GM12891 (cell line): ENCODE measurements at places on chromosomes 3 and 15.

DNA sequence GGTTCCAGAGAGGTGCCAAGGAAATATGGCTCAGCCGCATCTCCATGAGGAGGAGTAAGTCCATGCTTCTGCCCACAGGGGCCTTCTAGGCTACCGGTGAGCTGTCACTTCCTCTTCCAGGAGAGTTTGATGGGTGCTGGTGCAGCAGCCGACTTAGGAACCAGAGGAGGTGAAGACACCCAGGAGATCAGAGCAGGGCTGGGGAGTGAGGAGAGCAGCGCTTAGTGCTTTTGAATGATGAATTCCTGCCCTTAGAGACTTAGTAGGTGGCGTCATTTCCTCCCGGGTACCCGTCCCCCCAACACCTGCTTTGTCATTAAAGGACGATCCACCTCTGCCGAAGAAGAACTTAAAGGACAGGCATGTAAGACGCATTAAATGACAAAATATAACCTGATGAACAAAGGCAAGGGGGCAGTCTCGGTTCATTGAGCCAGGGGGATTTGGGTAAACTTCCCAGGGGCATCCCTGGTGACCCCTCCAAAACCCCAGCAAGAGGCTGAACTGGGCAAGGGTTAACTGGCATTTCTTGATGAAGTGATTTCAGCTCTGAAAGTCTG, 67.6 kb downstream of the HES1 start:
- no peak for DNase-seq

GRCh38 chr3:164488893-164489292, 589.4 kb downstream of the SI start:
- DNase-seq = no peak

GRCh38 chr15:42053010-42053409, 32.2 kb upstream of the PLA2G4E start:
- DNase-seq = no peak

DNA sequence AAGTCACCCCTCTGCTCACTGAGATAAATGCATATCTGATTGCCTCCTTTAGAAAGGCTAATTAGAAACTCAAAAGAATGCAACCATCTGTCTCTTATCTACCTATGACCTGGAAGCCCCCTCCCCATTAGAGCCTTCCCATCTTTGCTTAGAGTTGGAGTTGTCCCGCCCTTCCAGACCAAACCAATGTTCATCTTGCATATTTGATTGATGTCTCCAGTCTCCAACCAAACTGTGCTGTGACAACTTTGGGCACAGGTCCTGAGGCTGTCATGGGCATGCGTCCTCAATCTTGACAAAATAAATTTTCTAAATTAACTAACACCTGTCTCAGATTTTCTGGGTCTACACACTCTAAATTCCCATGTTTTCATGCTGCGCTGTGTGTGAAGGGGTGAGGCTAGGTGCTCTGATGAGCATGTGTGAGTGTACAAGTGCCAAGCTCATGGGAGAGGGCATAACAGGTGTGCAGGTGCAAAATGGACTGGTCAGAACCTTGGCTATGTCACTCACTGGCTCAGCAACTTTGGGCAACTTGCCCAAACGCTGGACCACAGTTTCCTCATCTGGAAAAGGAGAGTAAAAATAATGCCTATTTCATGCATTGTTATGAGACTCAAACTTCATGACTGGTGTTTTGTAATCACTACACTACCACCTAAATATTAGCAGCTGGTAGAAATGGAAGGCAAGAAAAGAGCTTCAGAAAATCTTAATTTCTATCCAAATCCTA, 7.2 kb downstream of the DAPK2 start:
- no peak for DNase-seq

GRCh38 chr3:5769825-5770224, 582.3 kb downstream of the EDEM1 start:
- no peak for DNase-seq

DNA sequence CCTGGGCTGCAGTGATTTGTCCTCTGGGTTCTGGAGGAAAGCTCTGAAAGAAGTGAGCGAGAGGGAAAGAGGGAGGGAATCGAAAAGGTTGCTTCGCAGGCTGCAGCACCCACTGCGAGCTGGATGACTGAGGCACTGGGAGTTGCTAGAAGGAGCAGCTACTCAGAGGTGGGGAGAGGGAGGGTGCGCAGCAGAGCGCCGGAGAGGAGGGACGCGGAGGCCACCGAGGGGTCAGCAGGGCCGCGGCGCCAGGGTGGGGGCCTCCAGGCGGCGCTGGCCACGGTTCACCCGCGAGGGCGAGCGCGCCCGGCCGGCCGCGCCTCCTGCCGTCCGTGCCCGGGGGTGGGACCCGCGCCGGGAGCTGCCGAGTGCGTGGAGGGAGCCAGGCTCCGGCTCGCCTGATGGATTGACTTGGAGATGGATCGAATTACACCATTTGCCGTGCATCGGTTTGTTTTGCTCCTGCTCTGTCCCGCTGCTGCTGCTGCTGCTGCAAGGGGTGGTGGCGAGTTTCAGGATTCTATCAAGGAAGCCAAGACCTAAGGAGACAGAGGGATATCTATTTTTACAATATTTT, at the start of gene SEMA6D:
TSS of gene SEMA6D (plus strand) at position 470 of the 577 bp plus-strand sequence. CDS start 42,294 bp downstream, outside the sequence.
- peak; percentile 15 for DNase-seq

GRCh38 chr3:37810848-37811247, 50.8 kb upstream of the CTDSPL start:
- DNase-seq = no peak

DNA sequence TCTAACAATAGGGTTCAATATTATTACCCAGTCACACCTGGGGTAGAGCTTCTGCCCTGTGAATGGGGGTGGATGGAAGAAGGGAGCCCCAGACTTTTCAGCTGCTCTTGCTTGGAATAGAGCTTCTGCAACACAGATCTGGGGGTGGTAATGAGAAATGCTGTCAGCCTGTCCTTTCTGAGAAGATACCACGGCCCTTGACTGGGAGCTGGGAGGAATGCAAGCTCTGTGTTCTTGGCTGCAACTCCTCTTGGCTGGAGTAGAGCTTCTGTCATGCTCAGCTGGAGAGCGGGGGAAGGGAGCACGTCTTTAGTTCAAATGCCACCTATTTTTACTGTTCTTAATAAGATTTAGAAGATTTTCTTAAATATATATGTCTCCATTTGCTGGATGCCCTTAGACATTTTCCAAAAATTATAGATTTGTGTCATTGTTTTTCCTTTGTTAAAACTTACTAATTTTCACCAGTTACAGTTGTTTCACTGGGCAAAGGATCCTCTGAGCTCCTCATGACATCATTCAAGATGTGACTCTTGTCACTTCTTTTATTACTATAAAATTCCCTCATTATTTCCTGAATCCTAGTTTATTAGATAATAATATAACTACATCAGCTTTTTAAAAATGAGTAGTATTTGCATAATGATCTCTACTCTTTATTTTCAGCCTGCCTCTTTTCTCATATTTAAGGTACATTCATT, 180.0 kb upstream of the TGFBR2 start:
- no peak for DNase-seq

GRCh38 chr3:18438586-18438985, 13.4 kb upstream of the SATB1 start:
- DNase-seq = no peak

DNA sequence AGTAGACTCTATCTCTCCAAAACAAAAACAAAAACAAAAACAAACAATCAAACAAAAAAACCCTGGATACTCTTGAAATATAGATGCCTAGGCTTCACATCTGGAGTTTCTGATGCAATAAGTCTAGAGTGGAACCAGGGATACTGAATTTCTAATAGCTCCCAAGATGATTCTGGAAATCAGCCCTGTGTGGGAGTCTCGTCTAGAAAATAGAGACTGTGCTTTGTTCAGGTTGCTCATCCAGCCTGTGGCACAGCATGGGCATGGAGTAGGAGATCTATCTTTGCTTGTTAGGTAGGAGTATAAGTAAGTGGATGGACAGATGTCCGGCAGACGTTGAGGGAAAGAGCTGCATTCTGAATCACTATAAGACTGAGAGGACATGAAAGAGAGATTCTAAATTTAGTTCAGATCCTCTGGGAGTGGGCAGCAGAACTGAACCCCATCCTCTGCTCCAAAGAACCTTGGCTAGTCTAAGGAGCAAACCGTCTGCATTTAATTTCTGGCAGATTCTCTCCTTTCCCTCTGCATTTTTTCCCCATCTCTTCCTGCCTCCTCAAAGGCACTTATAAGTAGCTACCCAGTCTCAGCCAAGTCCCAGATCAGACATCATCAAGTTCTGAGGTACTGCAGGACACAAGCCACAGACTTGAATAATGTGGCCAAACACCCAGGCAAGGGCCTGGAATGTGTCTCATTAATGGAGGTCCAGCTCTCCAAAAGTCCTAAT, 92.6 kb upstream of the STRIT1 start:
- DNase-seq = no peak

GRCh38 chr3:106001923-106002322, 133.1 kb upstream of the CBLB start:
- no peak for DNase-seq

- DNase-seq = no peak
Measured at GRCh38 chr3:170699158-170700053, 113.5 kb upstream of the SLC7A14 start.

- DNase-seq = peak; percentile 28
Measured at GRCh38 chr3:140170612-140171011, 235.6 kb downstream of the CLSTN2 start.

GRCh38 chr3:11001020-11001657, 8.6 kb downstream of the SLC6A1 start:
- no peak for DNase-seq

DNA sequence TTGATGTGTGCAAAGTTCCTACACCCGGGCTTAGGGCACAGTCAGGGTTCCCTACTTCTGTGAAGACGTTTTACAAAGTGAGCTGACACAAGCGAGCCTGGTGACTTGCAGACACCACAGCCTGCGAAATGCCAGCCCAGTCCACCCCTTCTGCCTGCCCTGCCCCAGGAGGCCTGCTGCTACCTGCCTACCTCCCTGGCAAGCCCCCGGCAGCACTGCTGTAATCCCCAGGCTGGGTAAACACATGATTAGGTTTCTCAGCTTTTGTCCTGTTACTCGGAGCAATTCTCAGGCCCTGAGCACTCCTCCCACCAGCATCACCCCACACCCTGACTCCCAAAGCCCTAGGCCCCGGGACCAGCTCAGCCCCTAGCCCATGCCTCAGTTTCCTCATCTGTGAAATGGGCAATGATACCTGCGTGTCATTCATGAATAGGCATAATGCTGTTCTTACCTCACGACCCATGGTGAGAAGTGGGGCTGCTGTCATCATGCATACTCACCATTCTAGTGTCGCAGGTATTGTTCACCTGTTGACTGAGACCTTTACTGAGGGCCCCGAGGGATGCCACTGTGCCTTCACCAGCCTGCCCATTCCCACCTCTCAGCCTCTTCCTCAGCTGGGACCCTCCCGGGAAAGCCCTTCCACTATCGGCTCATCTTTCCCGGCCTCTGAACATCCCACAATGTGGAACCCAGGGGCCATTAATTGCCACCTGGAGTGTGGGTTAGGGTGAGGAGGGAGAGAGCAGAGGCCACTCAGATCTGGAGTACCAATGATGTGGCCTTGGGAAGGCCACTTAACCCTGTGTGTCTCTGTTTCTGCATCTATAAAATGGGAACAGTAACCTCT, 31.5 kb upstream of the SLC6A6 start:
- no peak for DNase-seq

DNA sequence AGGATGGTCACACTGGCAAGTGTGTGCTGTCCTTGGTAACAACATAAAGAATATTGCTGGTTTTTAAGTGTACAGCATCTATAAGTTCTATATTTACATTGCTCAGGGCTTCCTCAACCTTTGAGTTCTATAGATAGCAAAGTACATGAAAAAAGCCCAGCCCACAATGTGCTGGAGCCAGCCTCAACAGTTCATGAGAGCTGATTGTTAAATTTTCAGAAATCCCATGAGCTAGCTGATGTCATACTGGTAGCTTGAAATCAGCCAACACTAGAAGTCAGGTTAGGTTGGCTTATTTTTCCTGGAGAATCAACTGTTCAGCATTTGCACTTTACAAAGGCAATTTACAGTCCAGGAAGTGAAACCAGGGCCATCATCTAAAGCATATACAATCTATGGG, 102.8 kb downstream of the STRIT1 start:
- DNase-seq = no peak

DNA sequence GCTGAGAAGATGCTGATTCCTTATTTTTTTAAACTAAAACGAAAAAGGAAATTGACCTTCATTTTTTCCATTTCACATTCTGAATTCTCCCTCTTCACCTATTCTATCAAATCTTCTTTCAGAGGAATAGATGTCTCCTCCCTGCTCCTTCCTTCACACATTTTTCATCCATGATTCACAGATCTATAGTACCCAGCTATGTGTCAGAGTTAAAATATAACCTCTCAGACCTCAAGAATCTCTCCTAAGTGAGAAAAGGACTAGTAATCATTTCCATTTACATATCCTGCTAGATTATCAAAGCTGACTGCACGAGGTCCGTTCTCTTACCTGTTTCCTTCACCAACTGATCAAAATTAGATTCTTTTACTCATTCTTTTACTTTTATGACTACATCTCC, 1297.6 kb upstream of the ALCAM start:
- DNase-seq = no peak

DNA sequence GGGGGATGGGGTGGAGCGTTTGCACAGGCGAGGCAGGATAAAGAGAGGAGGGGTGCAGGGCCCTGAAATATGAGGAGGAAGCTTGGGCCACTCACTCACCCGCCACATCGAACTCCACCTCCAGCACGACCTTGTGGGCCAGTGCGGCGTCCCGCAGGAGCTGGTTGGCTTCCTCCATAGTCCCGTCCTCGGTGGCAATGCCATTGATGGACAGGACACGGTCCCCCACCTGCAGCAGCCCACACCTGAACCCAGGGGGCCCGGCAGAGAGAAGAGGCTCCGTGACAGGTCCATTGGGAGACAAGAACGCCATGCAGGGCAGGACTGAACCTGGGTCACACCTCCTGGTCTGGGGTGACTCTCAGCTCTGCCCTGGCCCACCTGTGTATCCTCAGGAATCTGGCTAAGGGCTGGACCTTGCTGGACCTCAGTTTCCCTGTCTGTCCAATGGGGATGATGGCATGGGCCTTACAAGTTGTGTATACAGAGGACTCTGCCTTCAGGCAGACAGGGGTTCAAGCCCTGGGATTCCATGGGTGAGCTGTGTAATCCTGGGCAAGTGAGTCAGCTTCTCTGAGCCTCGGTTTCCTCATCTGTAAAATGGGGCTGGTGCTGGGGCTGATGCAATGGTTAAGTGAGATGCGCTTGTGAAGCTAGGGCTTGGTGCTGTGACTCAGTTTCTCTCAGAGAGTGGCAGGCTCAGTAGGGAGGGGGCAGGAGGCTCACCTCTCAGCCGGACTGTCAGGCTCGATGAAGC, 26.4 kb downstream of the GRIP2 start:
- DNase-seq = no peak

- DNase-seq = no peak
Measured at GRCh38 chr15:69631005-69631404, 178.4 kb downstream of the RPLP1 start.

GRCh38 chr15:90924375-90924774, 8.0 kb downstream of the HDDC3 start:
- DNase-seq = peak; percentile 57

GRCh38 chr15:29569533-29570092, 252.7 kb downstream of the TJP1 start:
- no peak for DNase-seq
